ENCODE measurements at places on chromosomes 6 and 20.

- no peak for DNase-seq
These were observed 163.7 kb downstream of the DLL1 start for GRCh38 chr6:170127151-170127550.

DNA sequence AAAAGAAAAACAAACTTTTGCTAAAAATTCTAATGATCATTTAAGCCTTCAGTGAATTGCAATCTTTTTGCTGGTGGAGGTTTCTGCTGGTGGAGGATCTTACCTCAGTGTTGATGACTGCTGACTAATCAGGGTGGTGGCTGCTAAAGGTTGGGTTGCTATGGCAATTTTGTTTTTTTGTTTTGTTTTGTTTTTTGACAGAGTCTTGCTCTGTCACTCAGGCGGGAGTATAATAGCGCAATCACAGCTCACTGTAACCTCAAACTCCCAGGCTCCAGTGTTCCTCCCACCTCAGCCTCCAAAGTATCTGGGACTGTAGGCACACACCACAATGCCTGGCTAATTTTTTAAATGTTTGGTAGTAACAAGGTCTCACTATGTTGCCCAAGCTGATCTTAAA, 94.7 kb downstream of the ANKRD6 start:
- DNase-seq, result no peak

- DNase-seq, result no peak
These were observed 2.2 kb upstream of the BPIFB1 start for GRCh38 chr20:33280775-33281174.

GRCh38 chr6:135782546-135782945, 69.0 kb upstream of the PDE7B start:
- DNase-seq, result no peak

DNA sequence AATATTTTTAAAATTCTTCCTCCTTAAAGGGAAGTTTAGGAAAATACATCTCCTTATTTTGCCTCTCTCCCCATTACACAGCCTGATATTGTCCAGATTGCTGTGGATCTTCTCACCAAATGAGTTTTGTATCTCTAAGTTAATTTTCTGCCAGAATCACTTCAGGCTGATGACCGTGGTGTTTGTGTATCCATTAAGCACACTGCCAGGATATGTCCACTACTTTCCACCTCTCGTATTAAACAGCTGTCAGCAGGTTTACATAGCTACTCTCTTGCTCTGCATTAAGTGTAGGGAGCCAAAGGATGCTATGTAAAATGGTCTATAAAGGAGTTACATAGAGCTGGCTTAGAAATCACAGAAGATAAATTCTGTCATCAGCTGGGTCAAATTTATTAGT, 201.1 kb downstream of the ZFAND3 start:
- DNase-seq, result no peak

GRCh38 chr6:92341201-92341600, 1078.2 kb downstream of the EPHA7 start:
- DNase-seq, result no peak

DNA sequence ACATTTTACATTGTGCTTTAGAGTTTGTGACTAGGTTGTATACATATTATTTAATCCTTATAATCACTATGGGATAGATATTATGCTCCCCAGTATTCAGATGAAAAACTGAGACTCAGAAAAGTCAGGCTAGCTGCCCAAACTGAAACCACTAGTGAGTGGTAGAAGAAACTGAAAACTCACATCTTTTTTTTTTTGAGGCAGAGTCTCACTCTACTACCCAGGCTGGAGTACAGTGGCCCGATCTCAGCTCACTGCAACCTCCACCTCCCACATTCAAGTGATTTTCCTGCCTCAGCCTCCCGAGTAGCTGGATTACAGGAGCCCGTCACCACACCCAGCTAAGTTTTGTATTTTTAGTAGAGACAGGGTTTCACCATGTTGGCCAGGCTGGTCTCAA, 22.2 kb downstream of the RNF24 start:
- no peak for DNase-seq

DNA sequence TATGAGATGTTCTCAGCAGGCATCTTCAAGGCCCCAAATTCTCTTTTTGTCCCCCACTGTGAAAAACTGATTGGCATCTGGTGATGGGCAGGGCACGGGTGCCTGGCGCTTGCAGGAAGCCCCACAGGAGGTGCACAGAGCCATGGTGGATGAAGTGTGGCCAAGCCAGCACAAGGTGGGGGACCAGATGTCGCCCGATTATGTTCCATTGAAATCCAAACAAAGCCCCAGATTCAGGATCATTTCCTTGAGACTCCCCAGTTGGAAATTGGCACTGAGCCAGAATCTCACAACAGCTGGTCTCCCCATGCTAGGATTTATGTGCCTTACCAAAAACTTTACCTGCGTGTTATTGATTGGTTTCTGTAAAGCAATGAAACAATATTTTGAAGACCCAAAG, 186.1 kb downstream of the ADAT2 start:
- no peak for DNase-seq

- no peak for DNase-seq
These were observed 5.1 kb upstream of the POPDC3 start for GRCh38 chr6:105184921-105185320.

DNA sequence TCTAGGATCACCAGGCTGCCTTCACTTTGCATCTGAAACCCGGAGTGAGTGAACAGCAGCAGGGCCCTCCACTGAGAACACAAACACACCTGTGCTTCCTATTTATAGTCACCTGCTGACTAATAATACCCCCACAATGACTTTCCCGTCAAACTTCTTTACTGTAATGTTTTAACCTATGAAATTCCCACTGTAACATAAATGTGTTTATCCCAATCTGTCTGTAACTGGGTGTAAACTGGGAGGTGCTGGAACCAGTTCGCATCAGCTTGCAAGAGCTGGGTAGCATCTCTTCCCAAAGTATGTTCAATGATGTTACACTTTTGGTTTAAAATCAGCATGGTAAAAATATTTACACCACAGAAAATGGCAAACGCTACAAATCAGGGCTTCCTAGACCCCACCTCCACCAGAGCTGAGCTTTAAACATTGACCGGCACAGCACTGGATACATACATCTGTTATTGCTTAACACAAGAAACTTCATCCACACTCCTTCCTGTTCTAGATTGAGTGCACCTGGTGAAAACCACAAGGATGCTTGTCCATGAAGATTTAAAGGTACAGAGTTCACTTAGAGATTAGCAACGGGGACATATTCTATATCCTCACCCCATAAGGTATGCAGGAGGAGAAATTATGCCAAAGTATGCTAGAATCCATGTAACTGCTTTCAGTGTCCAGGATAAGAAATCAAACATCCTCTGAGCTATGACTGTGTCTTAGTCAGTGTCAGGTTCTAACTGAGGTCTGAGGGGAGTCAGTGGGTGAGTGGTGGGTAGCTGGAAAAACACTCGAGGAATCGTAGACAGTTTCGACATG, 79.0 kb downstream of the ALDH8A1 start:
- no peak for DNase-seq

DNA sequence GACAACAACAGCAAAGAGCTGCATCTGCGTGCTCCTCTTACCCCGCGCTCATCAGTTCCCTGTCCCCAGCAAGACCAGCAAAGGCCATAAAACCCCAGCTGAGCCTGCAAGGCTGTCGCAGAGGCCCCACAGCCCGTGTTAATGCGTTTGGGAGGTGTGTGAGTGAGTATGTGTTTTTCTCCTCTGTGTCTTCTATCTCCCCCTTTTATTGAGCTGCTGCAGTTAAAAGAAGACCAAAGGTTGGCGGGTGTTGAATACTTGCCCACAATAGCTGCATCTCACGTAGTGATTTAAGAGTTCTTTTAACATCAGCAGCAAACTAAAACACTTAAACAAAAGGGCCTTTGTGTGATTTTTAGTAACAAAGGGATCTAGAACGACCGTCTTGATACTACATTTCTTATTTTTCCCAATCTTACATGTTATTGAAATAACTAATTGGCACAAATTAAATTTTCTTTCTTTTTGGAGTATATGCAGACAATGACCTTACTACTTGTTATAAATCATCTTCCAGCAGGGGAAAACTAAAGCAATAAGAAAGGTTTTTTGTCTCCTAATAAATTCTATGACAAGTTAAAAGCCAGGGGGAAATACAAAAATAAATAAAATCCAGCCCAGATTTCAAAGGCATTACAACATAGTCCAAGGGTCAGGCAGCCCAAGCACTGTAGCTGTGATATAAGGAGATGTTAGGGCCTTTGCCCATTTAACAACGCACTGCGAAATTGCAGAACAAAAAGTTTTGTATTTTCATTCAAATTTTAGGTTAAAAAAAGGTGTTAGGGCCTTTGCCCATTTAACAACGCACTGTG, 27.2 kb upstream of the CNKSR3 start:
- no peak for DNase-seq

DNA sequence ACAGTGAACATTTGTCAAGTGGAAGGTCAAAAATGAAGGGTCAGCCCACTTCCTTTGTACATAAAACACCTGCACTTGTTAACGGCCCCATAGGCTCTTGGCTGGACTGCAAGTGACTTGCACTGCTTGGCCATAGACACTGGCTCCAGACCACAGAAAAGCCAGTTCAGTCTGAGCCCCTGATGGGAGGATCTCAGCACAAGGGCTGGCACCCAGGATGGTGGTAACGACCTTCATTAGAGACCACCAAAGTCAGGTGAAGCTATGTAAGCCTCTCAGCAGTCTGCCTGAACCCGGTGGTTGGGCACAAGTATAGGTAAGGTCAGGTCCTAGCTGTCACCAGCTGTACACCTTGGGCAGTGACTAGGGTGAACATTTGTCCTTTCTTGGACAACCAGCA, 16.1 kb downstream of the PLAGL2 start:
- DNase-seq, result no peak

- DNase-seq, result no peak
These were observed 105.4 kb upstream of the ESR1 start for GRCh38 chr6:151701911-151702562.

DNA sequence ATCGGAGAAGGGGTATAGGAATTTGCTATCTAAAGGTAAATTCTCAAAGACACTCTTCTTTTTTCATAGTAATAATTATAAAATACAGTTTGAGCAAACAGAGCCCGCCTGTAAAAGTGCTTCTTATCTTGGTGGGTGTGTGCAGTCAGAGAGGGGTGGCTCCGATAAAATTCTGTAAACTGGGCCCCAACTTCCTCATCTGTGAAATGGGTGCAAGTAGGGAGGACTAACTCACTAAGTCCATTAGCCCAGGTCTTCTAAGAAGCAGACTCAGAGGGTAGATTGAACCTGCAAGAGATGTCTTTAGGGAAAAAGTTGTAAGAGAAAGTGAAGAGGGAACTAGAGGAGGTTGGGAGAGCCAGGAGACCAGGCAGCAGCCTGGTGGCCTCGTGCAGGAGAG, 245.8 kb upstream of the RREB1 start:
- DNase-seq, result no peak

GRCh38 chr6:69105288-69105687, 470.2 kb downstream of the ADGRB3 start:
- no peak for DNase-seq

DNA sequence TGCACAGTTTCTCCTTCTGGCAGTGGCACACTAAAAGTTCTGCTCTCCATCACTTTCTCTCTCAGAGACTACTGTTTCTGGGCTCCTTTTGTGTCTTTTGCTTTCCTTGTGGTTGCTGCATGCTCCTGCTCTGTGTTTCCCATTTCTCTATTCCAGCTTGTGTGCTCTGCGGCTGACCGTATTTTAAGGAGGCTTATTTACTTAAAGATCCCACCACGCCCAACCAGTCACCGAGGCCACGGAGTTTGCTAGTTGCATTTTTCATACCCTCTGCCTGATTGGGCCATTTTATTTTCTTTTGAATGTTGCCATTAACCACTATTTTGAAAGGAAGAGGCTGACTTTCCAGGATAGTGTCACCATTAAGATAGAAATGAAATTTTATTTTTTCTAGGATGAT, 626.4 kb upstream of the MMS22L start:
- no peak for DNase-seq

DNA sequence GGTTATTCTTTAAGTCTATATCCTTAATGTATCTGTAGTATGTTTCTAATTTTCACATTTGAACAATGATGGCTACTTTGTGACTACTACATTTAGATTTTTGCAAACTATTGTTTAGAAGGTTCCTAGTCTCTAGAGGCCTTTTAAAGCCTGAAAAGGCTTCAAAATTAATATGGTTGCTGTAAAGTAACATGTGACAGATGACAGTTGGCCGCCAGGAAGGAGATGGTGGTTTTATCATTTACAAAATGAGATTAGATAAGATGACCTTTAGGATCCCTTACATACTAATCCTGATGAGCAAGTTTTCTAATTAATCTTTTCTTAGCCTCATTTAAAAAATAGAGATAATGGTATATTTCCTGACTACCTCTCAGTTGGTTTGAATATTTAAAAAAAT, 18.8 kb downstream of the SCAF8 start:
- DNase-seq, result no peak

DNA sequence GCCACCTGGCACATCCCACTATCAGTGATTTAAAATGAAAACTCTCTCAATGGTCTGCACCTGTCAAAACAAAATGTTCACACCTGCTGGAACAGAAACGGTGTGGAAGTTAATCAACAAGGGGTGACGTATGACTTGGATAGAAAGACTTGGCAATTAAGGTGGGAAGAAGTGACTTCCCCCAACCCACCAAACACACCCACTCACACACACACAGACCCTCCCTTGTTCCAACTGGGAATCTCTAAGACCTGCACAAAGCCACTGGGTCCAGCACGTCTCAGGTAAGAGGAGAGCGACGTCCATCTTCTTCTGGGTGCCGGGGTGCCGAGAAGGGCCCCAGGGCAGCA, 25.1 kb upstream of the TCFL5 start:
- no peak for DNase-seq

- no peak for DNase-seq
These were observed 42.5 kb upstream of the CD83 start for GRCh38 chr6:14075095-14075503.

DNA sequence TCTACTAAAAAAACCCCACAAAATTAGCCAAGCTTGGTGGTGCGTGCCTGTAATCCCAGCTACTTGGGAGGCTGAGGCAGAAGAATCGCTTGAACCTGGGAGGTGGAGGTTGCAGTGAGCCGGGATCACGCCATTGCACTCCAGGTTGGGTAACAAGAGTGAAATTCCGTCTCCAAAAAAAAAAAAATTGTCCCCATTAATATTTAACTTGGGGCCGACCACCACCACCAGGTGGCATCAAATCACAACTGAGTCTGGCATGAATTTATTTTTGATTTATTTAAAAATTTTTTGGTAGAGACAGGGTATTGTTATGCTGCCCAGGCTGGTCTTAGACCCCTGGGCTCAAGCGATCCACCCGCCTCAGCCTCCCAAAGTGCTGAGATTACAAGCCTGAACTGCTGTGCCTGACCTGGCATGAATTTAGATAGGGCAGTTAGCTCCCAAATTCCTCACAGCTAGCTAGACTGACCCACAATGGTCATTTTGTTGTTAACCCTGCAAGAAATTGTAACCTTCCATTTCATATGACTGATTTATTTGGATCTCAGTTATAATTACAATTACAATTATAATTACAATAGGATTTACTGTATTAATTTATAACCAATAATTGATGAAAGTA, 17.1 kb upstream of the BEND3 start:
- DNase-seq, result no peak

GRCh38 chr6:163391985-163392384, 22.5 kb upstream of the QKI start:
- no peak for DNase-seq

GRCh38 chr6:151506761-151507160, 12.9 kb downstream of the CCDC170 start:
- no peak for DNase-seq
